ENCODE measurements at places on chromosomes 1 and 21.

- peak; percentile 34 for DNase-seq
These were observed 149.9 kb downstream of the OLFM3 start for GRCh38 chr1:101846820-101847219.

GRCh38 chr1:53934170-53934765 lies 11.2 kb downstream of the IFT25 start:
- no peak for DNase-seq

DNA sequence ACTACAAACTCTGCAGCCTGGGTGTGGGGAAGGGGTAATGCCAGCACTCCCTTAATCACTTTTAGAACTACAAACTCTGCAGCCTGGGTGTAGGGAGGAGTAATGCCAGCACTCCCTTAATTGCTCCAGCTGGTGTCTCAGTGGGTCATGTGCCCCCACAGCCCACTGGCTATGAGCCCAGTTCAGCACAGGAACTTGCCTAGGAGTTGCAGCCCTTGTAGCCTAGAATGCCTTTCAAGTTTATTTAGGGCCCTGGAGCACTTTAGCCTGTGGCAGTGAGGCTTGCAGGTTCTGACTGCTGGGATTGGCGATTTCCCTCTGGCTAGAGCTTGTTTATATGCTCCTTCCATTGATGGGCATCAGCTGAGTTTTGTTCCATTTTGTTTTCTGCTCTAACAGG lies 17.1 kb downstream of the VN1R5 start:
- DNase-seq = no peak

GRCh38 chr1:59556802-59557548 lies 257.8 kb upstream of the HOOK1 start:
- no peak for DNase-seq

DNA sequence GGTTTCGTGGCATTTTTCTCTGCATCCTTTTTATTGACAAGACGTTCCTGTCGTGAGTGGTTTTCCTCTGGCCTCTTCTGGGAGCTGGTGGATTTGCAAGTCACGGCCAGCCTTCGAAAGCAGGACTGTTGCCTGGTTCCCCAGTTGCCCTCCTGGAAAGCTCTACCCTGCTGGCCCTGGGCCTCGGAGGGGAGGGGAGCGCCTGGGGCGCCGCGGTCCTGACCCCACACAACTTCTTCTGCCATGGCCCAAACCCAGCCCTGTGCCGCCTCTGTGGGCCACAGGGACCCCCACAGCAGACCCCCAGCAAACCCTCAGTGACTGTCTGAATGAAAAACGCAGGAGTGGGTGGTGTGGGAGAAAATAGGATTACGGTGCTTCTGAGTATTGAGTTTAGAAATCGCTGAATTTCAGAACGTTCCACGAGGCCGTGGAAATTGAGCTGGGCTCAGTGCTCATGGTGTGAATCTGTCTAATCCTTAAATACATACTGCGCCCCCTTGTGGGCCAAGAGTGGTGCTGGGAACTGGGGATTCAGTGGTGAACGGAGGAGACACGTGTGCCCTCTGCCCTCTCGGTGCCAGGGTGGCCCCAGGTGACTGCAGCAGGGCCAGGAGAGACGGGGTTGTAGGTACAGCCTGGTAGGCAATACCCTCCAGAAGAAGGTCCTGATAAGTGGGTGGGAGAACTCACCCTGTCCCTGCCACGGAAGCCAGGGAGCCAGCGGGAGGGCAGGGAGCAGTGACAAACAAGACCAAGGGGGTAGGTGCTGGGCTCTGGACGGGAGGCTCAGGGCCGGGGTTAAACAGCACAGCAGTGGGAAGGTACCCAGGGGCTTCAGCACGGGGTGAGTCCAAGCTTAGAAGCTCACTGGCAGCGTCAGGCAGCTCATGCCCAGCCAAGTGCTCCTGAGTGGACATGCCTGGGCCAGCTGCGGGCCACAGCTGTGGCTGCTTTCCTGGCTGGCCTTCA lies 101.2 kb upstream of the COL6A1 start:
- DNase-seq = peak; percentile 82

DNA sequence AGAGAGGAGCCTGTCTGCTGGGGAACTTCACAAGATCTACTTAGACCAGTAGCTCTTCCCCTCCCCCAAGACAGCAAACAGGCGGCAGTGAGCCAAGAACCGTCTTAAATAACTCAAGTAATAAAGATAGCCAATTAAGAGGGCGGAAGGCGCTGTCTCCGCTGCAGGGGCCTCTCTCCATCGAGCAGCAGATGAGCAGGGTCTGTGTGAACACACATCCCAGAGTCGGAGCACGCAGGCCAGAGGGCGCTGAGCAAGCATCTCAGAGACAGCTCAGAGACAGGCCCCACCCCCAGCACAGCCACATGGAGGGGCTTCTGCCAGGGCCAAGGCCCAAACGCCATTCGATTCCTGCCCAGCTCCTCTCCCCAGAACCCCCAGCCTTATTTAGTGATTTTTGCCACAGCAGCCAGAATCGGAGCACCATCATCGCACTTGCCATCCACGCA lies 11.1 kb downstream of the IFFO2 start:
- peak; percentile 65 for DNase-seq
